ENCODE measurements at places on chromosomes 5 and 9. TPM values are rescaled to one million over a fixed set of nuclear protein-coding genes. Genes with fewer than 3 reads are reported as not detected.
A peak's percentile ranks its signal among the peaks of the same experiment; 100 is the strongest.

The STC2 gene
- not detected for total RNA-seq

The C6 gene
- total RNA-seq: not detected

DNA sequence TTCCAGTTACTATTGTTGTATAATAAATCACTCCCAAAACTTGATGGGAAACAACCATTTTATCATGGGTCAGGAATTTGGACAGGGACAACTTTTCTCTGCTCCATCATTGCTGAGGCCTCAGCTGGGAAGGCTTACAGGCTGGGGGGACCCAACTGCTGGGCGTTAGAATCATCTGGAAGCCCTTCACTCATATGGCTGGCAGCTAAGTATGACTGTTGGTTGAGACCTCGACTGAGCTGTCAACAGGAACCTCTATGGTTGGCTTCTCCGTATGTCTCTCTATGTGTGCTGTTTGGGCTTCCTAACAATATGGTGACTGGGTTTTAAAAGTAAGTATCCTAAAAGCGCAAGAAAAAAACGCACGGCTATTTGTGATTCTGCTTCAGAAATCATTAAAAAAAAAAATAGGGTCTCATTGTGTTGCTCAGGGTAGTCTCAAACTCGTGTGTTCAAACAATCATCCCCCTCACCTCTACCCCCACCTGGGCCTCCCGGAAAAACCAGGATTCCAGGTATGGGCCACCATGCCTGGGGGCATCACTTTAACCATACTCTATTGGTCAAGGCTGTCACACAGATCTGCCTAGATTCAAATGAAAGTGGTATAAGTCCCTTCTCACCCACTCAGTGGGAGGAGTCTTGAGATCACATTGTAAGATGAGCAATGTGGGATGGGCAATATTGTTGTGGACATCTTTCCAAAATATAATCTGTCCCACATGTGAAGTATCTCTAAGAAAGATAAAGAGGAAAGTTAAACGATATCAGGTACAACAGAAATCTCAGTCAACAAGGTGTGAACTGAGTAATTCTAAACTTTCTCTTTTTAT, 15.2 kb downstream of the FNBP1 start:
- peak overlapping the region; percentile 85 for H3K27ac ChIP-seq
- no peaks in the 10 kb centered on the region for H3K27me3 ChIP-seq
- H3K36me3 ChIP-seq: no peaks in the 10 kb centered on the region
- peaks cover 97% of the 10 kb centered on the region for H3K4me1 ChIP-seq
- peak overlapping the region; percentile 57 for H3K4me3 ChIP-seq

DNA sequence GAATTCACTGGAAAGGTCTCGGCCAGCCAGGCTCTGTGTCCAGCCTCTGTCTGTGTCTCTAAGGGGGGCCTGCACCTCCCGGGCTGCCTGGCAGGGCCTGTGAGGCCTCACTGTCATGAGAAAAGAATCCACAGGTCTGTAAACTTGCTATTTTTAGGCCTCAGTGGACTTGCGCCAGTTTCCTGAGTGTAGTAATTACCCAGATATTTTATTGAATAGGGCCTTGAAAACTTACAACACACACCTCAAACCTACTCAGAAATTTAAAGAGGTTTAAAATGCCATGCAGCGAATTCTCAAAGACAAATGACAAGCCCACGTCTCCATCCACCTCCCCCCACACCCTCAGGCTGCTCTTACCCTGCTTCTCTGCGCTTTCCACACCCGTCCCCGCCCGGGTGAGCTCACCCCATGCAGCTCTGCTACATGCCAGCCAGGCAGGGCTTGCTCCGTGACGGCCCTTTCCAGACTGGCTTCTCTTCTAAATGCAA, 8.8 kb upstream of the TENT4A start:
- peaks cover 21% of the 10 kb centered on the region for H3K27me3 ChIP-seq
- H3K36me3 ChIP-seq: no peaks in the 10 kb centered on the region
- H3K27ac ChIP-seq: no peak overlapping the region
- no peak overlapping the region for H3K4me3 ChIP-seq
- no peak for DNase-seq
- H3K4me1 ChIP-seq: no peaks in the 10 kb centered on the region

DNA sequence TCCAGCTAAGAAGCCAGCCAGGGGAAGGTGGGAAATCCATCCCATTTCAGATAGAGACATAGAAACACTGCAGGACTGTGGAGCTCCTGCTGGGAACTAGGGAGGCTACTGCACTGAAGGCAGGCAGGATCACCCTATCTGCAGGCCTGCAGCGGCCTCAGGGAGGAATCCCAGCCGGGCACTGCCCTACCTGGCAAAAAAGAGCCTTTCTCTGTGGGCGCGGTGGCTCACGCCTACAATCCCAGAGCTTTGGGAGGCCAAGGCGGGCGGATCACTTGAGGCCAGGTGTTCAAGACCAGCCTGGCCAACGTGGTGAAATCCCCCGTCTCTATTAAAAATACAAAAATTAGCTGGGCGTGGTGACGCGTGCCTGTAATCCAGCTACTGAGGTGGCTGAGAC, 71.4 kb upstream of the PHYKPL start:
- no peak overlapping the region for H3K27ac ChIP-seq
- no peaks in the 10 kb centered on the region for H3K36me3 ChIP-seq
- no peaks in the 10 kb centered on the region for H3K4me1 ChIP-seq
- no peak overlapping the region for H3K4me3 ChIP-seq

DNA sequence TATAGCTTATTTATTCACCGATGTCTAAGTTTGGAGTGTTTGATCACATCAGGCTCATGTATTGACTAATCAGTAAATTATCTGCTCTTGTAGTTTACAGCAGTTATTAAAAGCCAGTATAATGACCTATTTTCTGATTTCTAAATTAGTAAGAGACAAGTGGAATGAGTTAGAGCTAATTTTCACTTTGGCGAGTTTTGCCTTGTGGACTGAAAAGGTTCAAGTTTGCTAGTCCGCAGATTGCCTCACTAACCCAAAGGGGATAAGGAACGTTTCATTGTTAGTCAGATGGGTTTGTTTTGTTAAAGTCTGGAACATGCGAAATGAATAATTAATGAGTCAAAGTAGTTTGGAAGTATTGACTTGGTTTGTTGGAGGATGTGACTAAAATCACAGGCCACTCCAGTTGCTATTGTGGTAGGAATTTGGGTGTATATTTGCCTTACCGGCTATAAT, 40.1 kb downstream of the SMARCA2 start:
- no peaks in the 10 kb centered on the region for H3K27me3 ChIP-seq
- H3K36me3 ChIP-seq: peaks cover 9% of the 10 kb centered on the region
- peak overlapping the region; percentile 11 for H3K27ac ChIP-seq

The ACSL6 gene
- total RNA-seq: 40.0 TPM

The IL33 gene
- not detected for total RNA-seq

The PTGDS gene
- total RNA-seq: 0.58 TPM

The KCNIP1 gene
- total RNA-seq: not detected

DNA sequence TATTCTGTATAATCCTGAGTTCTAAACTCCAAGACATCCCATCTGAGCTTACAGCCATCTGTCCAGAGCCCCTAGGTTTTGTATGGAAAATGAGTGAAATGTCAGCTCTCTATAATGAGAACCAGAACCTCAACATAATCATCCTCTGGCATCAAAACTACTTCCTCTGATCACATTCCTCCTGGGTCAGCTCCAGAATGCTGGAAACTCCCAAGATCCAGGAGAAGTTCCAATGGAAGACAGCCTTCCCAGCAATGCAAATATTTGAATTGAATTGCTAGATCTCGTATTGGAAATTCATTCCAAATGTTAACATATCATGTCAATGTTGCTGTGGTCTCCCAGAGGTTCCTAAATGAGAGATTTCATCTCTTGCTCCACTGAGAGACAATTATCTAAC, 23.8 kb downstream of the C9 start:
- peaks cover 12% of the 10 kb centered on the region for H3K36me3 ChIP-seq
- no peak for DNase-seq
- no peaks in the 10 kb centered on the region for H3K4me1 ChIP-seq

DNA sequence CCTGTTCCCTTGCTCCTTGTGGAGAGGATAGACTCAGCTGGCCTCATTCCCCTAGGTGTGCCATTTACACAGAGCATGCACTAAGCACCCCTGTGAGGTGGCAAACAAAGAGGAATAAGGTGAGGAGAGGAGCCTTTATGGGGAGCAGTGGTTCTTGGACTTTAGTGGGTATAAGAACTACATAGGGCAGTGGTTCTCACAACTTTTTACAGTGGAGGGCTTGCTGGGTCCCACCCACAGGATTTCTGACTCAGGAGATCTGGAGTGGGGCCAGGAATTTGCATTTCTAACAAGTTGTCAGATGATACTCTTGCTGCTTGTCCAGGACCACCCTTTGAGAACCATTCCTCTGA, 42.0 kb downstream of the CSF1R start:
- no peak for DNase-seq
- H3K4me3 ChIP-seq: no peak overlapping the region
- H3K27ac ChIP-seq: peak overlapping the region; percentile 22
- peaks cover 35% of the 10 kb centered on the region for H3K36me3 ChIP-seq

GRCh38 chr5:103894882-103895281, 332.3 kb upstream of the NUDT12 start:
- H3K27ac ChIP-seq: no peak overlapping the region
- no peaks in the 10 kb centered on the region for H3K27me3 ChIP-seq
- H3K4me3 ChIP-seq: no peak overlapping the region
- no peak for DNase-seq
- no peaks in the 10 kb centered on the region for H3K4me1 ChIP-seq

Measured in naive thymus-derived CD8-positive, alpha-beta T cell (primary cell).